ENCODE measurements at places on chromosomes 3 and 15.

- no peak for DNase-seq
Observed at GRCh38 chr15:24676431-24676830, 856 bp downstream of the NPAP1 start.

GRCh38 chr3:8201886-8202285, 299.7 kb upstream of the LMCD1 start:
- DNase-seq: no peak

- no peak for DNase-seq
Observed at GRCh38 chr15:40247406-40247971, 8.6 kb downstream of the PAK6 start.

DNA sequence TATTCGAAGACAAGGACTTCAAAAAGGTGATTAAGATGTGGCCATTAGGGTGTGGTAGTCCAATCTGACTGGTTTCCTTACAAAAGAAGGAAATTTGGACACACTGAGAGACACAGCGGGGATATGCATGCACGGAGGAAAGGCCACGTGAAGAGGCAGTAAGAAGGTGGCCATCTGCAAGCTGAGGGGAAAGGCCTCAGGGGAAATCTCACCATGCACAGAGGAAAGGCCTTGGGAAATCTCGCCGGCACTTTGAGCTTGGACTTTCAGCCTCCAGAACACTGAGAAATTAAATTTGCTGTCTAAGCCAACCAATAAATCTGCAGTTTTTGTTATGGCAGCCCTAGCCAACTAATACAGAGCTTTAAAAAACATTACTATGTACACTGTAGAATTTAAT, 78.8 kb downstream of the DLG1 start:
- no peak for DNase-seq

DNA sequence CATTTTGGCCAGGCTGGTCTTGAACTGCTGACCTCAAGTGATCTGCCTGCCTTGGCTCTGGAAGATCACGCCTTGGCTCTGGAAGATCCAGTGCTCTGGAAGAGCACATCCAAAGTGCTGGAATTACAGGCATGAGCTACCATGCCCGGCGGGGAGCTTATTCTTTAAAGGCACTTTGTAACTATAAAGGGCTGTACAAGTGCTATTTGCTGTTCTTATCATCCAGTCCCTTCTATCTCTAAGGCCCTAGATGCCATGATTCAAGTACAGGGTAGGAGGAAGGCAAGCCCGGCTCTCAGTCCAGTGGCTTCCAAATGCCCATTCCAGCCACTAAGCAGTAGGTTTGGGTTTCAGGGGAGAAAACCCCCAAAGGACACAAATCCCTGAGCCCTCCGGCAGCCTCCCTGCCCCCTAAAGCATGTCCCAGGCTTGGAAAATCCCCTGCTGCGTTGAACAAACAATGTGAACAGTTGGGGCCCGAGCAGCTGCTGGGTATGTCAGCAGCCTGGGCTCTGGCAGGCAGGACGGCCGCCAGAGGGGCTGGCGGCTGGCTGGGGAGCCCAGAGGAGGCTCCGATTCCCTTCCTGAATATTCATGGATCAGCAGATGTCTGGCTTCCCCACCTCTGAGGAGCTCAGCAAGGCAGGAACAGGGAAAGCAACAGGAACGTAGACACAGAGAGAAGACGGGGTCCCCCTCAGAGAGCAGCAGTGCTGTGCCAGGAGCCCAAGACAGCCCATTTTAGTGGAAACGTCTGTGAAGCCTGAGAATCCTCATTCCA, 7.7 kb downstream of the IGDCC4 start:
- DNase-seq: no peak

DNA sequence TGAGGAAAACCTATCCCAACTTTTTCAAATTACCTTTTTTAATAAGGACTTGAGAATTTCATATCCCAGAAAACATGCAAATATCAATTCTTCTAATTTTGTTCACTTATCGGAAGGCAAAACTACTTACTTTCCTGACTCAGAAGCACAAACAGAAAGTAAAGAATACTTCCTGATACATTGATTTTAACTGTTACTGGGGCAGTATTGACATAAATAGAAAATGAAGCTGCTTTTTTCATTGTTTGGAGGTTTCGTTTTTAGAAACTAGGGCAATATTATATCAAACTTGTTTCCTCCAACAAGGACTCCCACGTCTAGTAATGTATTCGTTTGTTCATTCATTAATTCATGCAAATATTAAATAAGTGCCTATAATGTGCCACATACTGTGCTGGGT, 19.1 kb downstream of the PAQR9 start:
- DNase-seq: no peak

GRCh38 chr3:48130321-48130904, 57.8 kb downstream of the CDC25A start:
- DNase-seq: no peak

DNA sequence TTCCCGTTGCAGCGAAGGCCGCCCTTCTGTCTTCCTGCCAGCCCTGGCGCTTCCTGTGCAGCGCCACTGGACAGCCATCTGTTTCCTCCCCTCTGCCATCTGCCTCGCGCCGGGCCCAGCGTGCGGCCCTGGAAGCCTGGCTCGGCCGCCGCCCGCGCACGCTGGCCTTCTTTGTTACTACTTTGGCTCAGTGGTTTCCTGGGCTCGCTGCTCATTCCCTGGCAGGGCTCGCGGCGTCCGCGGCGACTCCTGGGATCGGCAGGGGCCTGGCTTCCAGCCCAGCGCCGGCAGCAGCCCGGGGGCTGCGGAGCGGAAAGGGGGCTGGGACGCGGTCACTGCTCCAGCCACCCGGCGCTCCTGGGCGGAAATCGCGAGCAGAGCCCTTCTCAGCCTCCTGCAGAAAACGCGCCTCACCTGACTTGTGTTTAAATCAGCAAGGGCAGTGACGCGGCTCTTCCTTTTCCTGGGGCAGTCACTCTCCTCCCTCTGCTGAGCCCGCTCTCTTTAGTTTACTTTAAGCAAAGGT, 10.0 kb downstream of the CMTM7 start:
- peak; percentile 78 for DNase-seq

GRCh38 chr3:126558336-126559071, at the start of gene C3orf22:
Gene C3orf22 (minus strand): TSS chr3:126558932. CDS start chr3:126553390, 5,542 bp downstream.
- DNase-seq: peak; percentile 15

GRCh38 chr3:139199421-139200010, 144.3 kb upstream of the MRPS22 start:
- DNase-seq: no peak

DNA sequence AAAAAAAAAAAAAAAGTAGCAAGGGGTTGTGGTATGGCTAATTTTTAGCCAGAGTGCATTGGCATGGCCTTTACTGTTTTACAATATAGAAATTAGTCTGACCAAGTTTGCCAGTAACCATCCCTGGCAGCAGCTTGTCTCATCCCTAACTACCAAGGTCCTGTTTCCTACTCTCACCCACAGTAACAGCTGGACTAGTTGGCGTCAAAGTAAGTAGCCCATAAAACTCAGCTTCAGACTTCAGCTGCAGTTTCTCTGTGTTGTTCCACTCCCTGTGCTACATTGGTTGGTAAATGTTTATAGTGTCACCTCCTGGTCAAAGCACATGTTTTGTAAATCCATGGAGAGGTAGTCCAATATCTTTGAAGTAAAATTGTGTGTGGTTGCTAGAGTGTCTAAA, 691.3 kb downstream of the ZPLD1 start:
- no peak for DNase-seq

- DNase-seq: no peak
Observed at GRCh38 chr15:57509965-57510364, 81.7 kb upstream of the MYZAP start.
